Endothelial cell (in vitro differentiated cells): ENCODE measurements at places on chromosomes 5 and 9. TPM values are rescaled to one million over a fixed set of nuclear protein-coding genes. Genes with fewer than 3 reads are reported as not detected.
A peak's percentile ranks its signal among the peaks of the same experiment; 100 is the strongest.

- no peak for DNase-seq
Observed at GRCh38 chr9:95580812-95581761, 64.3 kb upstream of the PTCH1 start.

DNA sequence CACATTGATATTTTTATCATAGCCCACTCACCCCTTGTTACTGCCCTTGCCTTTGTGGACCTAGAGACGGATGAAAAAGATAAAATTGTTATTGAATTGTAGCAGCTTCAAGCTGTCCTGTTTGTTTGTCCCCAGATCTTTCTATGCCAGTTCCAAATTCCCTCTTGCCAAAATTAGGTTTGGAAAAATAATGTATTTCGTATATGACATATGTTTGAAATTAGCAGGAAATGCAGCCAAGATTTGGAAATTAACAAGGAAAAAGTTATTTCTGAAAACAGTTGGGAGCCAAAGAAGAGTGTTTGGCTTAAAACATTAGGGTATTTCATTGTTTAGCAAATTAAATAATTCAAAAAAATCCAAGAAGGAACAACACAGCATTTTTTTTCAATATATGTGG is 33.5 kb downstream of the SPATA31D1 start:
- DNase-seq, result no peak

DNA sequence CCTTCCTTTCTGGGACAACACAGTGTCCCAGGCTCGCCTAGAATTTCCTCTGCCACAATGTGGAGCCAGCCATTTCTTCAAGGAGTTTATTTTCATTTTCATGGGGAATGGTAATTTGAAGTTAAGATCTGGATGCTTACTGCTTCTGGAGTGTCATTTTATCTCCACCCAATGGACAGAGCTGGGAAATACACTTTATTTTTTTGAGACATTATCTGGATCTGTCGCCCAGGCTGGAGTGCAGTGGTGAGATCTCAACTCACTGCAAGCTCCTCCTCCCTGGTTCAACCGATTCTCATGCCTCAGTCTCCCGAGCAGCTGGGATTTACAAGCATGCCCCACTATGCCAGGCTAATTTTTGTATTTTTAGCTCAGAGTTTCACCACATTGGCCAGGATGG is 12.7 kb upstream of the THG1L start:
- peak; percentile 7 for DNase-seq

Gene OR1Q1
- total RNA-seq, result not detected

GRCh38 chr5:167709625-167710024 is 581.8 kb upstream of the WWC1 start:
- no peak for DNase-seq

- no peak for DNase-seq
Observed at GRCh38 chr9:126330536-126330935, 3.9 kb downstream of the MVB12B start.

Gene ACTBL2
- not detected for total RNA-seq

GRCh38 chr5:153900703-153901395 is 137.9 kb downstream of the FAM114A2 start:
- no peak for DNase-seq

GRCh38 chr9:124894741-124895170 is 32.8 kb downstream of the ARPC5L start:
- peak; percentile 22 for DNase-seq

- no peak for DNase-seq
Observed at GRCh38 chr5:167796672-167797071, 494.8 kb upstream of the WWC1 start.

DNA sequence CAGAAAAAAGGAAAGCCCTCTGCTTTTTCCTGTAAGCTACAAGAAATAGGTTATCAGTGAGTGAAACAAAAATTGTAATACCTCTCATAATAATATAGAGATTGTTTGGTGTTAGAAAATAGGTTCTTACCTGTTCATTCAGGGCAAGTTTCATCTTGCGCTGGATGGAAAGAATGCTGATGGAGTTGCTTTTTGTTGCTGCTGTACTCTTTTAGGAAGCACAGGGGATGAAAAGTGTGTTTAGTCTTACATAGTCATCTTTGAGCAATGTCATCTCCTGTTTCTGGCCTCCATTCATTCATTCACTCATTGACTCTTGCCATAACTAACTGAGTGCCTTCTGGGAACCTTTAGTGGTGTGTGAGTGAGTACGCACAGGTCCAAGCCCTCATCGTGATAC is 6.4 kb downstream of the ENTREP1 start:
- DNase-seq, result no peak

Gene PCDHB4
- total RNA-seq, result 2.3 TPM

Gene CCL27
- not detected for total RNA-seq

GRCh38 chr9:130835441-130836298 is 616 bp downstream of the ABL1 start:
- peak; percentile 32 for DNase-seq

Gene SLC45A2
- total RNA-seq, result 0.15 TPM
